ENCODE measurements at places on chromosomes 6 and 20. TPM values are rescaled to one million over a fixed set of nuclear protein-coding genes. Genes with fewer than 3 reads are reported as not detected.

The SIM1 gene
- total RNA-seq, result not detected

The NOX3 gene
- total RNA-seq, result not detected

The KCNG1 gene
- 26.5 TPM for total RNA-seq

The DACT2 gene
- total RNA-seq, result 0.08 TPM

The ZNF165 gene
- total RNA-seq, result 1.1 TPM

The GNMT gene
- 0.13 TPM for total RNA-seq

The RAB44 gene
- total RNA-seq, result 0.05 TPM

The C6orf163 gene
- total RNA-seq, result 0.15 TPM

The RBBP9 gene
- 14.8 TPM for total RNA-seq

The SFTA2 gene
- total RNA-seq, result not detected

The DDX43 gene
- not detected for total RNA-seq

The OR2H1 gene
- not detected for total RNA-seq

The ADTRP gene
- total RNA-seq, result 0.56 TPM

The BTNL2 gene
- total RNA-seq, result not detected

The DTNBP1 gene
- total RNA-seq, result 12.0 TPM

The HLA-DMB gene
- total RNA-seq, result 1.7 TPM

The TMEM217 gene
- 0.82 TPM for total RNA-seq

The DNAJC5 gene
- 27.2 TPM for total RNA-seq

The RSPO4 gene
- total RNA-seq, result not detected

The SRC gene
- total RNA-seq, result 130 TPM

The PSORS1C1 gene
- 3.2 TPM for total RNA-seq

The B3GAT2 gene
- 0.06 TPM for total RNA-seq

The CDKAL1 gene
- total RNA-seq, result 3.1 TPM

The BHLHE23 gene
- not detected for total RNA-seq

The PBOV1 gene
- total RNA-seq, result not detected

The MTHFD1L gene
- total RNA-seq, result 45.7 TPM

The MDFI gene
- 0.67 TPM for total RNA-seq

The LY6G6F gene
- total RNA-seq, result not detected

The HLA-DQA1 gene
- total RNA-seq, result not detected

The MROH8 gene
- 1.3 TPM for total RNA-seq

The CD40 gene
- 4.1 TPM for total RNA-seq

The TBX18 gene
- total RNA-seq, result 23.9 TPM

The HIVEP2 gene
- total RNA-seq, result 2.1 TPM

The MICB gene
- total RNA-seq, result 6.5 TPM

The MYB gene
- total RNA-seq, result 0.83 TPM

The SEC63 gene
- total RNA-seq, result 17.9 TPM

The SPEF1 gene
- 1.3 TPM for total RNA-seq

The JPH2 gene
- 6.0 TPM for total RNA-seq

The TMEM14C gene
- total RNA-seq, result 149 TPM

The ZBP1 gene
- total RNA-seq, result not detected

The PTCHD4 gene
- total RNA-seq, result not detected
